ENCODE measurements at places on chromosomes 6 and 20. TPM values are rescaled to one million over a fixed set of nuclear protein-coding genes. Genes with fewer than 3 reads are reported as not detected.

- H3K27me3 ChIP-seq = peaks cover 77% of the 10 kb centered on the region
- H3K36me3 ChIP-seq = peaks cover 6% of the 10 kb centered on the region
- no peak overlapping the region for H3K27ac ChIP-seq
- peak overlapping the region; percentile 66 for H3K4me3 ChIP-seq
- DNase-seq = no peak
- peaks cover 11% of the 10 kb centered on the region for H3K4me1 ChIP-seq
Measured at GRCh38 chr6:27558028-27558724, 85.3 kb upstream of the ZNF184 start.

Gene PFDN4
- 55.1 TPM for total RNA-seq

DNA sequence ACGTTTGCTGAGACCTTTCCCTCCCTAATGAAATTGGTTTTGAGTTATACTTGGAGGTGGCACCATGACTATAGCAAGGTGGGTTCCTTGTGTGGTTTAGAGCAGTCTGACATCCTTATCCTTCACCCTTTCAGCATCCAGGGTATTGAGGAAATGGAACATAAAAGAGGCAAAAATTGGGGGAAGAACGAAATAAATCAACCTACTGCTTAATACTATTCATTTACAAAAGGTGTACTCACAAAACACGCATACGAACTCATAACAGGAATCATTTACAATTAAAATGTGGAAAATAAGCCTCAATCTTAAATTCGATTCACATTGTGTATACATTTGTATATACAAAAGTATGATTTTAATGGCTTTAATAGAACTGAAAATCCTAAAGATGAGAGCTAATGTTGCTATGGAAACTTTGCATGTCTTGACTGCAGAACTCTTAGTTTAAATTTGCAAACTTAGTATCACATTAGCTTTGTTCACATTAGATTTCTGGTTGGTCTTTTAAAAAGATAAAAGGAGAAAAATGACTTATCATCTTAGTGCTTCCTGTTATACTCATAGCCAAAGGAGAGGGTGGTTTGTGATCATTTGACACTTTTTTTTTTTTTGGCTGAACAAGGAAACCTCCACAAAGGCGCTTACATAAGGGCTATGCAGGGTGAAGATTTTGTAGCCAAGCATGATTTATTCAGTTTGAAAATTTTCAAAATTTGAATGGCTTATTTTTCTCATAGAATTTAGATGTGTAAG lies 76.1 kb upstream of the ATXN1 start:
- no peak overlapping the region for H3K27ac ChIP-seq
- no peaks in the 10 kb centered on the region for H3K36me3 ChIP-seq
- peaks cover 35% of the 10 kb centered on the region for H3K4me1 ChIP-seq
- peak overlapping the region; percentile 62 for H3K4me3 ChIP-seq
- H3K27me3 ChIP-seq = peaks cover 32% of the 10 kb centered on the region

GRCh38 chr6:20954315-20954714 lies 420.1 kb downstream of the CDKAL1 start:
- H3K27me3 ChIP-seq = no peaks in the 10 kb centered on the region
- DNase-seq = no peak
- peaks cover 10% of the 10 kb centered on the region for H3K36me3 ChIP-seq
- no peaks in the 10 kb centered on the region for H3K4me1 ChIP-seq
